ENCODE measurements at places on chromosomes 6 and 20. TPM values are rescaled to one million over a fixed set of nuclear protein-coding genes. Genes with fewer than 3 reads are reported as not detected.
A peak's percentile ranks its signal among the peaks of the same experiment; 100 is the strongest.

Gene KIF13A
- 87.0 TPM for total RNA-seq

Gene DLL1
- 6.1 TPM for total RNA-seq

Gene TPBG
- 72.2 TPM for total RNA-seq

Gene CCN5
- 359 TPM for total RNA-seq

Gene OR12D3
- not detected for total RNA-seq

Gene UNC5CL
- 1.2 TPM for total RNA-seq

Gene PI3
- 2.0 TPM for total RNA-seq

Gene ZNF311
- 0.94 TPM for total RNA-seq

Gene MOG
- total RNA-seq = not detected

Gene NDRG3
- 13.3 TPM for total RNA-seq

Gene CAGE1
- not detected for total RNA-seq

Gene LPIN3
- 6.5 TPM for total RNA-seq

Gene KCNG1
- 0.46 TPM for total RNA-seq

Gene KIAA1755
- total RNA-seq = 19.9 TPM

Gene CST1
- not detected for total RNA-seq

Gene HS3ST5
- not detected for total RNA-seq

DNA sequence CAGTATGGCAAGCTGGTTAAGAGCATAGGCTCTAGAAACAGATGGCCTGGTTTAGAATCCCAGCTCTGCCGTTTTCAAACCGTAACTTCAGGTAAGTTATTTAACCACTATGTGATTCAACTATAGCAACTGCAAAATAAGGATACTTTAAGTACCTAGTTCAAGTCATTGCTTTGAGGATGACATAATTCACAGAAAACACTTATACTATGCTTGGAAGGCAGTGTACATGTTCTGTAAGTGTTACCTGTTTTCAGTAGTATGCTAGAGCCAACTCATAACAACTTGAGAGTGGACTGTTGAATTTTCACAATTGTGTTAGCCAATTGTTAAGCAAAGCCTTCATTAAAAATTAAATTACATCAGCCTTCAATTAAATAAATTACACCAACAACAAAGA, 134.8 kb upstream of the BEND6 start:
- no peak for ATAC-seq

GRCh38 chr6:11356404-11357155, 124.1 kb upstream of the NEDD9 start:
- ATAC-seq = peak; percentile 80

- ATAC-seq = no peak
Observed at GRCh38 chr20:20552076-20552475, 160.4 kb downstream of the RALGAPA2 start.

DNA sequence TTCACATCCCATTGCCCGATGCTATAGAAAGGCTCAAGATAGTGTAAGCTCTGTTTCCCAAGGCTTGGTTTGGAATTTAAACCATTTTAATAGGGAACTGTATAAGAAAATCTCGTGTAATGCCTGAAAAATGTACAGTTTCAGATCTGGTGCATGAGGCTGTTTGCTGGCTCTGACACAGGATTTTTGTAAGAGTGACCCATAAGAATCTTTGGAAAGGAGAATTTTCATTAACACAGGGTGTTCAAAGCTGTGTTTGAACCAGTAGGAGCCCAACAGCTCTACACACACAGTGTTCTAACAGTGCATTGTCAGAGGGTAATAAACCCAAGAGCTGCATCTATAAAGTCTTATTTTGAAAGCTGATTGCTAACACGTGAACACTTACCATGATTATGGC, 293.5 kb downstream of the PRL start:
- no peak for ATAC-seq

- no peak for ATAC-seq
Observed at GRCh38 chr6:151701911-151702562, 105.4 kb upstream of the ESR1 start.

DNA sequence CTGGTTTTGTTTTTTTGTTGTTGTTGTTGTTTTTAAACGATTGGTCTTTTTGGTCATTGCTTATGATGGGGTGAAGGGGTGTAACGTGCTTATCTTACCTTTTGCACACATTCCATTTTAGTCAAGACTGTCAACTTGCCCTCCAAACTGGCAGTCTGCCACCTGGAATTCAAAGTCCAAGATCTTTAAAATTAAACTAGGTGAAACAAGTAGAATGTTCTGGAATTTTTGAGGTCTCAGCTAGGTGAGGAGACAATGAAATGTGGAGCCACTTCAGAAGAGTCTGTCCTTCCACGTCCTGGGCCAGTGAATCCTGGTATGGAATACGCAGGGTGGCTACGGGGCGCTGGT, 344.6 kb downstream of the ZFAND3 start:
- ATAC-seq = no peak

DNA sequence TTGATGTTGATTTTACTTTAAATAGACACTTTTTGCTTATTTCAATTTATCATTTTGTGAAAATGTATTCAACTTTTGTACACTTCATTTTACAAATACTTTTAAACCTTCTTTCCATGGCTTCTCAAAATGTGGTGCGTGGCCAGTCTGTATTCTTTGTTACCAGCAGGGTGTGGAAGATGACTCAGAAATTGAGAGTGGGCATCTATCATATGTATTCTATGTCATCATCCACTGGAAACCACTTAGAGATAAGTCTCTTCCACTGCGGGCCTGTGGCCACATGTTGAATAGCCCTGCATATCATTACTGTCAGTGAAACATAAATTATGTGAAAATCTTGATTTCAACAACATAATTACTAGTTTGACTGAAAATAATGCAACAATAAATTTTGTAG, 52.6 kb upstream of the MC3R start:
- ATAC-seq = no peak

- ATAC-seq = no peak
Observed at GRCh38 chr6:68141190-68141589, 493.9 kb upstream of the ADGRB3 start.

GRCh38 chr6:686497-686896, 6.4 kb downstream of the EXOC2 start:
- no peak for ATAC-seq

DNA sequence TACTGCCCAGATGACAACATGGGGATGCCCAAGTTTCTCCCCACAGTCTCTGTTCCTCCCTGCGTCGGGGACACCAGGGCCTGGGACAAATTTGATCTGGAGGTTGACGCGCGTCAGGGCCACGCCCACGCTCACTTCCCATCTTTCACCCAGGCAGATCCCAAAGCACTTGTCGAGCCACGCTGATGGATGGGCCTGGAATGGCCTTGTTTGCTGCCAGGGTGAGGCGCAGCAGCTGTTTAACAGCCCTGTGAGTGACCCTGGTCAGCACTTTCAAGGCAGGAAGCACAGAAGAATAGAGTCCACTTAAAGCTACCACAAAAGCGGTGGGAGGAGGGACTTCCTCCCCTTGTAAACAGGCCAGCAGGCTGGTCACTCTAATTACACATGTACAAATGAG, 324.7 kb upstream of the JARID2 start:
- peak; percentile 78 for ATAC-seq

DNA sequence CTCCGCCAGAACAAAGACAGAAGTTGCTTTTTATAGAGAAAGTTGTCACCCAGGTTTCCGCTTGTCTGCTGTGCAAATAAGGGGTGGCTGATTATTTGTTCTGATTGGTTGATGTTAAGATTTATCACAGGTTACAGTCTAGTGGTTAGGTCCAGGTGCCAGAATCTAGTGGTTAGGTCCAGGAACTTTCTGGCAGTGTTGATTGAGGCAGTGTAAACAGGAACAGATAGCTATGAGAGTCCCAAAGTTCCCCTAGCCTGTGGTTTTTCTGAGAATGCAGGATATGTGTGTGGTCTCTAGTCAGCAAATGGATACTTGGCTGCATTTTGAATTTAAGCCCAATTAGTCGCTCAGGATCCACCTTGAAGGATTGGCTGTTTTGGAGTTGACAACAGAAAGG, 148.0 kb downstream of the TMEM200A start:
- no peak for ATAC-seq

- ATAC-seq = no peak
Observed at GRCh38 chr6:45704056-45704800, 311.4 kb downstream of the CLIC5 start.

DNA sequence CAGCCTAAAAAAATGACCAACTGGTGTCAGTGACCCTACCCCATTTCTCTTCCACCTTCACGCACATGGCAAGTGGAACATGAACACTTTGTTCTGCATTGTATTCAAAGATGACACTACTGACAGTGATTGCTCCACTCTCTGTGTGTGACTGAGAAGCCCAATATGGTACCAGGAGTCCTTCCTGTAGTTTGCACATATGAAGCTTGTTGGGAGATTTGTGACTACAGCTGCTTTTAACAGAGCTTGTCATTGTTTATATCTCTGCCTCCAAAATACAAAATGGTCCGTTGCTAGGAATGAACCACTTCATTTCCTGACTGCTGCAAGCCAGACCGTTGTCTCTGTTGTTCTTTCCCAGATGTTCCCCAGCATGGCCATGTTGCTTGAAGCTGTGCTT, 140.3 kb upstream of the TCF21 start:
- ATAC-seq = peak; percentile 83

DNA sequence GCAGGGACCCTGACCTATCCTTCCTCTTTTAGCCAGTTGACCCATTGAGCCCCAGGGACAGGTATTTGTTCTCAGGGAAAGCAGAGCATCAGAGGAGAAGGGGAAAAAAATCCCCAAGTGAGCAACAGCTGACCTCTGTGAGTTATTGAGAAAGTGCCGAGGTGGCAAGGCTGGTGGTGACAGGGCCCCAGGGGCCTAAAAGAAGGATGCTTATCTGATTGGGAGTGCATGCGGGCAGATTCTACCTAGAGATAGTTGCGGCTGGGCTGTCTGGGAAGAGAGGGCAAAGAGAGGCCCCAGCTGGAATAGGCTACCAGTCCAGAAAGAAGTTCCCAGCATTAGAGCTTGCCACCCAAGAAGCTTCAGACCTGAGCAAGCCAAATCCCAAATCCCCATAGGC, 26.5 kb upstream of the MAFB start:
- ATAC-seq = no peak

- ATAC-seq = peak; percentile 55
Observed at GRCh38 chr6:36599791-36600209, 5.6 kb downstream of the SRSF3 start.

- no peak for ATAC-seq
Observed at GRCh38 chr6:21616005-21616404, 22.5 kb downstream of the SOX4 start.

DNA sequence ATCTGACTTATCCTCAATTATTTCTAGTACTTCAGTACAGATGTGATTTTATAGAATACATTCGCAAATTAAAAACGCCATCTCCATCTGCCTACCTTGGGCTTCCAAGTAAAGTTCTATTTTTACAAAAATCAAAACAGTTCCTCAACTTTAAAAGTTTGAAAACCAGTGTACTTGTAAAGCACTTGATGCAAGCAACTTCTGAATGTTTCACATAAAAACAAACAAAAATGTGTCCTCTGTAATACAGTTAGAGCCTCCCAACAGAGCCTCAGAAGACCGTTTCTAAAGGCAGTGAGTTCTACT, 384 bp upstream of the MANEA start:
- no peak for ATAC-seq

DNA sequence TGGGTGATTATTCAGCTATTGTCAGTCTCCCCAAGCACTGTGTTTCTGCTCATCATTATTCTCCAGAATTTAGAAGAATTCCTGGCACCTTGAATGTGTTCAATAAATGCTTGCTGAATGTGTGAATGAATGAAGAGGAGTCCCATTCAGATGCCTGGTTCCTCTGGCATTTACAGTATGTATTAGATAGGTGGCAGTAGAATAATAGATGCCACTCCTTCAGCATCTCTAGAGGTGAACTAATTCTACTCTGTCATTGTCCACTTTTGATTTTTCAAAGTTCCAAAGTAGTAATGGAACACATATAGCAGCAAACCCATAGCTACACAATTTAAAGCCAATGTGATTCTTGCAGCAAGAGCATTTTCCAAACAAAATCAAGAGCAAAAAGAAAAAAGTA, 118.9 kb upstream of the CEP162 start:
- ATAC-seq = no peak

- no peak for ATAC-seq
Observed at GRCh38 chr6:119066517-119066916, 11.9 kb downstream of the FAM184A start.

DNA sequence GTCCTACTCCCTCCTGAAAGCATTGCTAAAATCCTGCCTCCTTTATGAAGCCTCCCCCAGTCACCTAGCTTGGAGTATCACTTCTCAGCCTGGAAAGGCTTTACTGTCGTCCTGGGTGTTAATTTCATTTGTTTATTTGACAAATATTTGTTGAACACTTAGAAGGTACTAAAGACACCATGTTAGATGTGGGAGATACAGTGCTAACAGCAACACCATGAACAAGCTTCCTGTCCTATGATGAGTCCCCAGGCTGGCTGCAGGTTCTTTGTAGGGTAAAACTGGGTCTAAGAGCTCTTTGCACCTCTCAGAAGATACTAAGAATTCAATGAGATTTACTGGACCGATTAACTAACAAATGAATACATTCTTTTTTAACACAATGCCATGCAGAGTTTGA, 109.2 kb upstream of the TMEM170B start:
- no peak for ATAC-seq

- ATAC-seq = no peak
Observed at GRCh38 chr6:11188161-11188915, 44.1 kb downstream of the NEDD9 start.

GRCh38 chr20:48689388-48689787, 138.4 kb downstream of the PREX1 start:
- no peak for ATAC-seq

DNA sequence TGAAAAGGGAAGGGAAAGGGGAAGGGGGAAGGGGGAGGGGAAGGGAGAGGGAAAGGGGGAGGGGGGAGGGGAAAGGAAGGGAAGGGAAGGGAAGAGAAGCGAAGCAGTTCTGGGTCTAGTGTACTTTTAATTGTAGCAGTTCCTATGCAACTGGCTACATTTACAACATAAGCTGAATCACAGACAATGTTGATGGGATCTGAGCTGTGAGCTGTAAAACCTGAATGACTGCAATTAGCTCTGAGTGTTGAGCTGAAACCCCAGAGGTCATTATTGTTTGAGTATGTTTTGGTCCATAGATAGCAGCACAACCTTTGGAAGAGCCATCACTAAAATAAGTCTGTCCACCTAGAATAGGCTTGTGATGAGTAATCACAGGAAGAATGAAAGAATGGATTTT, 7.2 kb upstream of the ABHD12 start:
- no peak for ATAC-seq

DNA sequence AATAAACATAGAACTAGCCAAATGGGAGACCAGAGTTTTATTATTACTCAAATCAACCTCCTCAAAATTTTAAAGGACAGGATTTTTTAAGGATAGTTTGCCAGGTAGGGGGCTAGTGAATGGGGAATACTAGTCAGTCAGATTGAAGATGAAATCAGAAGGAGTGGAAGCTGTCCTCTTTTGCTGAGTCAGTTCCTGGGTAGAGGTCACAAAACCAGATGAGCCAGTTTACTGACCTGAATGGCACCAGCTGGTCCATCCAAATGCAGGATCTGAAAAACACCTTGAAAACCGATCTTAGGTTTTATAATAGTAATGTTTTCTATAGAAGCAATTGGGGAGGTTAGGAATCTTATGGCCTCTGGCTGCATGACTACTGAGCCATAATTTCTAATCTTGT, 558.2 kb downstream of the PKHD1 start:
- no peak for ATAC-seq

DNA sequence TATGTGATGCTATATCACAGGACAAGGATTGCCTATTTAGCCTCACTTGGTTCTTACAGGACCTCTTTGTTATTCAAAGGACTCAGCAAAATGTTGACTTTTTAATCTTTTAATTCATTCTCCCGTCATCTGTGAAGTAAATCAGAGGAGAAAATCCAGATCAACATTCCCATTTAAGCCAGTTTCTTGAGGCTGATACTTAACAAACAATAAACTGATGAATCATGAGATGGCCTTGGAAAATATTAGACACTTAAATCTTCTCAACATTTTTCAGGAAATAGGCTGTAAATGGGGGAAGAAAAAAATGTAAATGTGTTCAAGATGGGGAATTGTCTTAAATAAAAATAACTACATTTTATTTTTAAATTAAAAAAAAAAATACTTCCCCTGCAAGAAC, 55.9 kb upstream of the UBR2 start:
- no peak for ATAC-seq
